ENCODE measurements at places on chromosomes 3 and 15.

DNA sequence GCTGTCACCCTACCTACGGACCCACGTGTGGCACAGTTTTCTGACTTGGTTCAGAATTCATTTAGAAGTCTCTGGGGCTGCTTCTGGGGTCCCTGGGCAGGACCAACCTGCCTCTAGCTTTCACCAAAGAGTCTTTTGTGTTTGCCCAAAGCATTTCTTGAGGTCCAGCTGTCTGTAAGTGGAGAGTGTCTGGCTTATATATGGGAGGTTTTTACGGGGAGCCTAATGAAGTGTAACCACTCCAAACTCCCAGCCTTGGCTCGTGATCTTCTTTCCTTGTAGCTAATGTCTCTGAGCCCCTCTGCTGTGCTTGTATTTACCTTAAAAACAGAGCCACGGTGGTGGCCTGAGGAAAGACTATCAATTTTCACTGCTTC, 109.0 kb upstream of the CTDSPL start:
- no peak for DNase-seq

GRCh38 chr3:44132061-44132460, 109.6 kb upstream of the TOPAZ1 start:
- DNase-seq: no peak

DNA sequence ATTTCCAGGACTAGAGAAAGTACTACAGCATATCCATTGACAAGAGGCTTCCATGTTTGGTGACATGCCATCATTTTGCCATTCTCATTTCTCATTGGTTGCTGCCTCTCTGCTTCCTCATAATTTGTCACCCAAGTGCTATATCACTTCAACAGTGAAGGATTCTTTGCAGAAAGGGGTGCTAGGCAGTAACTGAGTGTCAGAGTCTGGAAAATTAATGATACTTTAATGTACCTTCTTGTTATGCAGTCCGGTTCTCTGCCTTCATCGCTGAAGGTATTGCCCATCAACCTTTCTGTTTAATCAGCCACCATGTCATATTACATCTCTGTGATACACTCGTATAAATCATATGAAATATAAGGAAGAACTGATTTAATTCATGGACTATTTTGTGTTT, 550.3 kb downstream of the ROBO2 start:
- no peak for DNase-seq

GRCh38 chr3:183330881-183331280, 77.8 kb downstream of the B3GNT5 start:
- no peak for DNase-seq

GRCh38 chr15:95009635-95010034, 778.3 kb downstream of the MCTP2 start:
- no peak for DNase-seq

GRCh38 chr15:25738171-25738965, 124.8 kb downstream of the ATP10A start:
- DNase-seq: no peak

- no peak for DNase-seq
Measured at GRCh38 chr3:30708472-30708871, 102.1 kb downstream of the TGFBR2 start.

- peak; percentile 1 for DNase-seq
Measured at GRCh38 chr15:84034578-84035398, 200.8 kb upstream of the GOLGA6L4 start.

GRCh38 chr3:53703630-53704362, 142.4 kb downstream of the CHDH start:
- no peak for DNase-seq

GRCh38 chr3:111012388-111013248, 59.0 kb upstream of the NECTIN3 start:
- DNase-seq: no peak

- no peak for DNase-seq
Measured at GRCh38 chr3:14636496-14637087, 15.0 kb upstream of the CCDC174 start.

GRCh38 chr3:113287111-113287802, 75.9 kb downstream of the BOC start:
- no peak for DNase-seq

GRCh38 chr3:191915712-191916111, 454.7 kb downstream of the PYDC2 start:
- peak; percentile 8 for DNase-seq

GRCh38 chr3:160027541-160028195, 39.0 kb downstream of the IL12A start:
- DNase-seq: no peak

DNA sequence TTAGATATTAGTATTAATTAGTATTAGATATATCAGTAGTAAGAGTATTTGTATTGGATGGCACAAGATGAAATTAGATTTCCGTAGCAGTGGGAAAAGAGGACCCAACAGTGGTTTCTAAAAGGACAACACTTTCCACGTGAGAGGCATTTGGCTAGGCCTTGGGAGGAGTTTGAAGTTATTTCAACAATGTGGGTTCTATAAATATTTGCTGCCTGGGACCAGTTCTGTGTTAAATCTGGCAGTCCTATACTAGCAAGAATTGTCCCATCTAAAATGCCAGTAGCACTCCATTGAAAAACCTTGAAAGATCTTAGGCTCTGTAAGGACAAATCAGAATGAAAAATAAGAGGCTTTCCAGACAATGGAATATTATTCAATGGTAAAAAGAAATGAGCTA, 347.1 kb upstream of the DNAJC19 start:
- DNase-seq: no peak

- peak; percentile 29 for DNase-seq
Measured at GRCh38 chr15:47820057-47820746, 102.9 kb downstream of the SEMA6D start.

- DNase-seq: no peak
Measured at GRCh38 chr15:88284318-88284998, 27.9 kb upstream of the NTRK3 start.

- DNase-seq: no peak
Measured at GRCh38 chr3:74845081-74845480, 230.6 kb upstream of the CNTN3 start.

GRCh38 chr3:129622226-129622874, 15.9 kb upstream of the PLXND1 start:
- no peak for DNase-seq

- no peak for DNase-seq
Measured at GRCh38 chr3:37627951-37628620, 233.6 kb upstream of the CTDSPL start.

- no peak for DNase-seq
Measured at GRCh38 chr3:13748276-13748879, 131.5 kb downstream of the WNT7A start.

GRCh38 chr15:88995449-88995848, 82.3 kb upstream of the MFGE8 start:
- no peak for DNase-seq

- DNase-seq: no peak
Measured at GRCh38 chr3:11221818-11222415, 50.3 kb upstream of the ATG7 start.

- DNase-seq: no peak
Measured at GRCh38 chr3:1195947-1196346, 103.1 kb downstream of the CNTN6 start.

DNA sequence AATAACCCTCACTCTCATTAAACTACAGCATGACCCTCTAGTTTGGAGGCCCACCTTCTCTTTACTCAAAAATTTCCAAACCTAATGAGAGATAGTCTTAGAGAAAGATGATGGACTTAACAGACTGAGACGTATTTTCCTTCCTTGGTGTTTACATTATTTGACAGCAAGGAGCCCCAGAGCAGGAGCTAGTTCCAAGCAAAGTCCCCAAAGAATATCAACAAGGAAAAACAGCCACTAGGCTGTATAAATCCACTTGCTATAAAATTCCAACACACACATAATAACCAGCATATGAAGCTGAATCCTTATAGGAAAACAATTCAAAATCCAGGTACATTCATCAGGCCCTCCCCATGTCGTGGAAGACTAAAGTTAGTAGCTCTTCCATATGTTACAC, 660.0 kb downstream of the FHIT start:
- no peak for DNase-seq

DNA sequence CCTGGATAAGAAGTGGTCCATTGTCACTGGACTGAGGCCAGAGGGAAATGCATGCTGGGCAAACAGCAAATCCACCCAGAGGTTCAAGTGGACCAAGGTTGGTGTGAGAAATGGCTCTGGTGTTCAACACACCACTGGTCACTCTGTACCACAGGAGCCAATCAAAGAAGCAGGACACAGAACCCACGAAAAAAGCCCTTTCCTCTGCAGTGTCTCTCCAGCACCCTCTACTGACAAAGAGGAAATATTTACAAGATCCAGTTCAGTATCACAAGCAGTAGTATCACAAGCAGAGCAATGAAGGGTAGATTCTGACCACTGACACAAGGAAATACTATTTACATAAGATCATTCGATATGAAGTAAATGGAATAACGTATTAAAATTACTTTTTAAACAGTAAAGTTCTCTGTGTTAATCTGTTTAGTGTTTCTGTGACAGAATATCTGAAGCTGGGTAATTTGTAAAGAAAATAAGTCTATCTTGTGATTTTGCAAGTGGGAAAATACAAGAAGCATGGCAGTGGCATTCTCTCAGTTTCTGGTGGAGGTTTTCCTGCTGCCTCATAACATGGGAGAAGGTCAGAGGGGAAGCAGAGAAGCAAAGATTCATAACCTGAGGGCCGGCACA, 390.7 kb downstream of the EFHB start:
- DNase-seq: no peak

DNA sequence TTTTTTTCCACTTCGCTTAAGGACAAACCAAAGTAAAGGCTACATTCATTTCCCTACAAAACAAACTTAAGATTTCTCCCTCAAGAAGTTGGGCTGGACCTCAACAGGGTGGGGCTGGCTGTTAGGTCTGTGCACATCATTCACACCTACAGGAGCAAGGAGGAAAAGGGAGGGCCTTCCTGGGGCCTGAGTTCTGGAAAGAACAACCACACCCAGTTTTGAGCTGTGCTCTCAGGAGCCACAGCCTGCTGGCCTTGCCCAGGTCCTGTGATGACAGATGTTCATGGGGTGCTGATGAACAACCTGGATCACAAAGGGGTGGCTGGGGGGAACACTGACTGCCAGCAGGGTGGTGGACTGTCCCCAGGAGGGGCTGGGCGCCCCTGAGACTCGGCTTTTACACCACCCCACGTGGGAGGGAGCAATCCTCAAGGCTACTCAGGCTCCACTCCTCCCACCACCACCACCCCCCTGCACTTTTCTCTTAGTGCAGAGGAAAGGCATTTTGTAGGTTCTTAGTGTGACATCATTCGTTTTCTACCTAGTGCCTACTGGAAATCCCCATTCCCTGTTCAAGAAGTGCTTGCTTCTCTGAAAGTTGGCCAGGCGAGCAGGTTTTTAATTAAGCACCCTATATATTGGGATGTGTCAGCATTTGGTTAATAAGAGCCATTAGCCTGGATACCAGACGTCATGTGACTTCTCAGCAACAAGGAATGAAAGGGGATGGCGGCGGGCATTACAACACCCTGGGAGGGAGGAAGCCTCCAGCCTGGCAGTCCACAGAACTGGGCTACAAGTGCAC, 35.7 kb downstream of the CCNB2 start:
- no peak for DNase-seq

All from right lung (tissue), 10 donors.